ENCODE measurements at places on chromosomes 11 and 22. TPM values are rescaled to one million over a fixed set of nuclear protein-coding genes. Genes with fewer than 3 reads are reported as not detected.
A peak's percentile ranks its signal among the peaks of the same experiment; 100 is the strongest.

DNA sequence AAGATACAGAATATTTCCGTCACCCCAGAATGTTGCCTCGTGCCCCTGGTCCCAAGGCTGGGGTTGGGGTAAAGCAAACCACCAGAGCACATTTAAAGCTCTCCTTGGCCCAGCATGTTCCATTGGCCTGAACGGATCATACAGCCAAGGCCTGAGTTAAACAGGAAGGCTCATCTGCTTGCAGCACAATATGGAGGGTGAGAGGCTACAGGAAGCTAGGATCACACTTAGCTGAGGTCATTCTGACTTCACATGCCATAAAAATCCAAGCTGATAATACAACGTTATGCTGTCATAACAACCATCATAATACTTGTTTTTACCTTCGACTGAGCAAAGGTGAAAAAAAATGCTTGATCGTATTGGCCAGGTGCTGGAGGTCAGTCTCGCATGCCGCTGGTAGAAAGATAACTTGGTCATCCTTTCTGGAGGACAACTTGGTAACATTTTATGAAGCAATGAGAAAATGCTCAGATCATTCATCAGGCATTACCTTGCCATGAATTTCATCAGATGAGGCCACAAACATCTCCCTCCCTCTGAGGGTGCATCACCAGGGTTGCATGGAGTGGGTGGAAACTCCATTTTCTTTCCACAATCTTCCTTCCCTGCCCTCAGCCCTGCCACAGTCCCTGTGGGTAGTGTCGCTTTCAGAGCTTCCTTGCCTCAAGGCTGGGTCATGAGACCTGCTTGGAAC, 31.9 kb upstream of the RTL6 start:
- no peaks in the 10 kb centered on the region for H3K36me3 ChIP-seq
- no peaks in the 10 kb centered on the region for H3K27me3 ChIP-seq

DNA sequence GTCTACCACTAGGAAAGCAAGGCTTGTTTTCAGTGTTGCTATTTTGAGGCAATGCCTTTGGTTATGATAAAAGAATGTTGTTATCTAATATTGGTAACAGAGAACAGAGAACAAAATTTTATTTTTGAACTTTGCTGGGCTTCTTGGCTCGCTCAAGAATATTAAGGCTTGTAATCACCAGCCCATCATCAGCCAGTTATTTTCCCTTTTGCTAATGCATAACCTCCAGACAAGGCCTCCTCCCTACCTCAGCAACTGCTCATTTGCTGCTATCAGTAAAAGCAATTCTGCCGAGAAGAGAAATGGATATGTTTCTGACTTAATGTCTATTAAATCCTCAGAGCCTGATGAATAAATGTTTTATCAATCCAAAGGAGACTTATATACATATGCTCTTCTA, 8.9 kb downstream of the MTMR2 start:
- peaks cover 2% of the 10 kb centered on the region for H3K4me1 ChIP-seq
- DNase-seq, result no peak
- no peaks in the 10 kb centered on the region for H3K36me3 ChIP-seq
- H3K27ac ChIP-seq, result no peak overlapping the region
- no peak overlapping the region for H3K4me3 ChIP-seq

- H3K4me1 ChIP-seq, result no peaks in the 10 kb centered on the region
- no peaks in the 10 kb centered on the region for H3K27me3 ChIP-seq
- peak overlapping the region; percentile 65 for H3K4me3 ChIP-seq
- no peaks in the 10 kb centered on the region for H3K36me3 ChIP-seq
- no peak for DNase-seq
- peak overlapping the region; percentile 84 for H3K27ac ChIP-seq
Observed at GRCh38 chr11:124674168-124674517, 439 bp downstream of the SPA17 start.

DNA sequence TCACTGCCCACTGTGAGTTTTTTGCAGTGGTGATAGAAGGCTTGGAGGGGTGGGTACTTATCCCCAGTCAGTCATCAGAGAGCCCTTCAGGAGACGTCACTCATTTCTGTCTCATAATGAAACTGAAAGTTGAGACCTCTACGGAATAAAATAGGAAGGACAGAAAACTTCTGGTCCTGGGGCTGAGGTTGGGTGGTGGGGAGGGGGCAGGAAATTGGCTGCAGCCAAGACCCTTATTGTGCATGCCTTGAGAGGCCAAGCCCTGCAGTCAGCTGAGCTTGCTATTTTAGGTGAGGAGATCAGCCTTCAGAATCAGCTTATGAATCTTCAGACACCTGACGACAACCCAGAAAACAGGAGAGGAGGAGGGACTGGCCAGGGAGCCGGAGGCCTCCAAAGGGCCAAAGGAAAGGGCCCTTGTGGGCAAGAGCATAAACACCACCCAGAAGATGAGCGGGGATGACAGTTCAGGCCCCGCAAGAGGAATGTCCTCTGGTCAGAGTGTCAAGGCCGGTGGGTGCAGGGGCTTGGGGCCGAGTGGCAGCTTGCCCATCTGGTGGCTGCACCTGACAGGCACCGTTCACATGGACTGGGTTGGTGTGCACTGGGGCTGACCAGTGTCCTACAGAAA, 17.9 kb upstream of the ADA2 start:
- H3K36me3 ChIP-seq, result no peaks in the 10 kb centered on the region
- H3K4me1 ChIP-seq, result no peaks in the 10 kb centered on the region
- no peak overlapping the region for H3K27ac ChIP-seq
- peak; percentile 40 for DNase-seq

FGF3 gene
- total RNA-seq, result not detected

DNA sequence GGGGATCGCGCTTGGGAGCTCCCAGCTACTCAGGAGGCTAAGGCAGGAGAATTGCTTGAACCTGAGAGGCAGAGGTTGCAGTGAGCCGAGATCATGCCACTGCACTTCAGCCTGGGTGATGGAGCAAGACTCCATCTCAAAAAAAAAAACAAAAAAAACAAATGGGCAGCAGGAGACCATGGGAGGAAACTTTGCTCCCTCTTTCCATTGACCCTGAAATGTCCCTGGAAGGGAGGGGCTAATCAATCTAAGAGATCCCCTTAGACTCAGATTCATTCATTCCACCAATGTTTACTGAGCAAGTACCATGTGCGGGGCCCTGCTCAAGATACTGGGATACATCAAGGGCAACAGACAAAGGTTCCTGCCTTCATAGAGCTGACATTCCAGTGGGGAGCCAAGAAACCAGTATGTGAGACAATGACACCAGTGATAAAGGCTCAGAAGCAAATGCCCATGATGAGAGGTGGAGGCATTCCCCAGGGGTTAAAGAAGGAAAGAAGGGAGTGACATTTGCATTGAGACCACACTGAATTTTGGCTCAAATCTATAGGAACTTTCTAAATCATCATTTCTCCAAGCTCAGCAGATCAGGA, 37.7 kb upstream of the TFIP11 start:
- no peaks in the 10 kb centered on the region for H3K27me3 ChIP-seq
- no peaks in the 10 kb centered on the region for H3K4me1 ChIP-seq
- H3K36me3 ChIP-seq, result no peaks in the 10 kb centered on the region
- no peak overlapping the region for H3K27ac ChIP-seq
- DNase-seq, result no peak

DNA sequence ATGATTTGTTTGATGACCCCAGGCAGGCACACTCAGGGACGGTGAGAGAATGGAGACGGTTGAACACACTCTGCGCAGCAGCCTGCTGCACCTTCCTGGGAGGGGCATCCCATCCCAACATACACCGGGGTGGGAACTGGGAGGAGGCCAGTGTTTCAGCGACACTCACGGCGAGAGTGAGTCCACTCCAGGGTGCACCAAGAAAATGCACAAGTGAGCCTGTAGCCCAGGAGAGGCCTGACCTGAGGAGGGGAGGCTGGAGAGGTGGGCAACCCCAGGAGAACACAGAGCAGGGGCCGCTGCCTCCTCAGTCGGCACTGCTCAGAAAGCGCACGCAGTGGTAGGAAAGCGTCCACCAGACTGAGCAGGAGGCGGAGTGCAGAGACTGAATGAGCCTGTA, 54.5 kb downstream of the IGF2 start:
- H3K4me3 ChIP-seq, result no peak overlapping the region
- H3K27me3 ChIP-seq, result no peaks in the 10 kb centered on the region
- peak; percentile 43 for DNase-seq
- H3K4me1 ChIP-seq, result no peaks in the 10 kb centered on the region
- H3K27ac ChIP-seq, result no peak overlapping the region

PGM2L1 gene
- 13.5 TPM for total RNA-seq

DNA sequence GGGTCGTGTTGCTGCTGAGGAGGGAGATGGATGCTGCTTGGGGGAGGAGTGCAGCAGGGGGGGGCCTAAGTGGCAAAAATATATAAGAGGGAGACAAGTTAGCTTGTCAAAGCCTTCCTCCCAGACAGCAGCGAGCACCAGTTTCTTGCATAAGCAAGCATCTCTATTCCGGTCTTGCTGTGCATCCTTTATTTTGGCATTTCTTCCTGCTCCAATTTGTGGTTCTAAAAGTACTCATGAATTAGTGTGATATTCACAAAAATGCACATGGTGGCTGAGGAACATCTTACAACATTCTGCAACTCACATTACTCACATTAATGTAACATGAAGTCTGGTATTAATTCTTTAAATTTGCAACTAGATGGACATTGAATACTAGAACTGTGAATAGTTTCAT, 32.1 kb downstream of the GDPD5 start:
- no peak overlapping the region for H3K27ac ChIP-seq
- H3K36me3 ChIP-seq, result no peaks in the 10 kb centered on the region
- no peaks in the 10 kb centered on the region for H3K27me3 ChIP-seq
- no peak for DNase-seq
- H3K4me1 ChIP-seq, result no peaks in the 10 kb centered on the region

GRCh38 chr11:108512708-108513107, 14.5 kb upstream of the POGLUT3 start:
- no peaks in the 10 kb centered on the region for H3K27me3 ChIP-seq
- H3K4me3 ChIP-seq, result no peak overlapping the region
- H3K27ac ChIP-seq, result no peak overlapping the region
- no peaks in the 10 kb centered on the region for H3K4me1 ChIP-seq
- no peak for DNase-seq

GRCh38 chr11:74370123-74370522, 28.1 kb downstream of the PGM2L1 start:
- no peaks in the 10 kb centered on the region for H3K36me3 ChIP-seq
- no peaks in the 10 kb centered on the region for H3K27me3 ChIP-seq
- H3K4me1 ChIP-seq, result no peaks in the 10 kb centered on the region
- no peak overlapping the region for H3K4me3 ChIP-seq
- H3K27ac ChIP-seq, result no peak overlapping the region
- DNase-seq, result no peak

OR5B21 gene
- not detected for total RNA-seq

TYR gene
- total RNA-seq, result not detected

GRCh38 chr11:31050061-31050765, 319.3 kb downstream of the DCDC1 start:
- no peaks in the 10 kb centered on the region for H3K36me3 ChIP-seq
- no peak overlapping the region for H3K27ac ChIP-seq
- no peaks in the 10 kb centered on the region for H3K4me1 ChIP-seq
- no peak for DNase-seq

OR6A2 gene
- total RNA-seq, result 0.26 TPM

- DNase-seq, result no peak
- H3K4me1 ChIP-seq, result peaks cover 6% of the 10 kb centered on the region
- H3K27ac ChIP-seq, result no peak overlapping the region
- no peaks in the 10 kb centered on the region for H3K36me3 ChIP-seq
Observed at GRCh38 chr11:68330700-68331337, 18.4 kb downstream of the LRP5 start.

- no peaks in the 10 kb centered on the region for H3K4me1 ChIP-seq
- no peak overlapping the region for H3K4me3 ChIP-seq
- no peaks in the 10 kb centered on the region for H3K36me3 ChIP-seq
- no peak for DNase-seq
Observed at GRCh38 chr11:33068611-33069340, 29.4 kb downstream of the TCP11L1 start.

DNA sequence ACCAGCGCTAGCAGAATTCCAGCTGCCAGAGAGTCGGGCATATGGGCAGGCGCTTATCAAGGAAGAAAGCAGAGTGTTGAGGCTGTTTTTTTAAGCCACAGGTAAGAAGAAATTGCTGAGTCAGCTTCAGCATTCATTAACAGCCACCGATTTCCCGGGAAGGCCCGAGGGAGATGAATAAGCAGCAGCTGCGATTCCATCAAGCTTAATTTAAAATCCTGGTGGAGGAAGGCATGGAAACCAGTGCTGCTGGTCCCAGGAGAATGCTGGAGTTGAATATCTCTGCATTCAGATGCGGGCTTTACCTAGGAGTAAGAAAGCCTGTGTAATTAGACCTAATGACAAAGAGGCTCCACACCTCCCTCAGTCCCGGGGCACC, 168.8 kb downstream of the BRD1 start:
- no peaks in the 10 kb centered on the region for H3K36me3 ChIP-seq
- H3K4me1 ChIP-seq, result no peaks in the 10 kb centered on the region
- H3K27me3 ChIP-seq, result no peaks in the 10 kb centered on the region
- no peak overlapping the region for H3K27ac ChIP-seq
- peak; percentile 26 for DNase-seq

MIOX gene
- not detected for total RNA-seq

PNPLA5 gene
- not detected for total RNA-seq

- no peaks in the 10 kb centered on the region for H3K27me3 ChIP-seq
- no peaks in the 10 kb centered on the region for H3K36me3 ChIP-seq
- H3K4me1 ChIP-seq, result no peaks in the 10 kb centered on the region
- no peak overlapping the region for H3K27ac ChIP-seq
Observed at GRCh38 chr11:22690257-22690656, 23.8 kb downstream of the GAS2 start.

DNA sequence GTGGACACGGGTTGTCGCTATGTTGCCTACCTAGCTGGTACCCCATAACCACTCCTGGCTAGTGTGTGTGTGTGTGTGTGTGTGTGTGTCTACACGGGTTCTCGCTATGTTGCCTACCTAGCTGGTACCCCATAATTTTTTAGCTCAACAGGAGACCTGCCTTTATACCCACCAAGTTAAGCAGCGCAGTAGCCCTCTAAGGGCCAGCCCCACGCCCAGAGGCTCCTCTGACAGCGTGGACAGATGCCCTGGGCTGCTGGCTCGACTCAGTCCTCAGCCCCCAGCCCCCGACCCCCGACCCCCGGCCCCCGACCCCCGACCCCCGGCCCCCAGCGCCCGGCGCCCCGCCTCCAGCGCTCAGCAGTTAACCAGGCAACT, 351 bp upstream of the AKIP1 start:
- no peaks in the 10 kb centered on the region for H3K27me3 ChIP-seq
- peak overlapping the region; percentile 3 for H3K4me3 ChIP-seq
- H3K36me3 ChIP-seq, result no peaks in the 10 kb centered on the region
- no peak for DNase-seq
- peaks cover 5% of the 10 kb centered on the region for H3K4me1 ChIP-seq

DNA sequence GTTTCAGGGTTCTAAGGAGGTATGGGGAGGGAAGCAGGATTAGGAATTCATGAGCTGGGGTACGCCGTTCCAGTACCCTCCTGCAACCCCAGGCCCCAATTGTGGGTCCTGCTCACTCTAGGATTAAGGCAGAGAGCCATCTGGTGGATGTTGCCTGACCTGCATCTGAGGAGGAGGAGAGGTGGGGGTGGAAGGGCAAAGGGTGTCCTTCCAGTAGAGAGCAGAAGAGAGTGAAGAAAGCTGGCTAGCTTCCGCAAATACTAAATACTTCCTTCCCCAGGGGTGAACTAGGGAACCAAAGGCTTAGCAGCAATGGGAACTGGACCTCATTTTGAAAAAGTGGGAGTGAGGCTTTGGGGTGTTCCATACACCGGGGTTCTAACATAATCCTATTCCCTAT, 10.6 kb downstream of the LRRC51 start:
- peak; percentile 80 for DNase-seq
- no peaks in the 10 kb centered on the region for H3K4me1 ChIP-seq
- H3K36me3 ChIP-seq, result peaks cover 6% of the 10 kb centered on the region

- no peaks in the 10 kb centered on the region for H3K27me3 ChIP-seq
- H3K27ac ChIP-seq, result no peak overlapping the region
- no peaks in the 10 kb centered on the region for H3K36me3 ChIP-seq
- H3K4me3 ChIP-seq, result no peak overlapping the region
- DNase-seq, result no peak
Observed at GRCh38 chr11:32141745-32142546, 51.1 kb downstream of the RCN1 start.
